ENCODE measurements at places on chromosomes 1 and 21. TPM values are rescaled to one million over a fixed set of nuclear protein-coding genes. Genes with fewer than 3 reads are reported as not detected.

Gene AMY1A
- not detected for polyA plus RNA-seq

Gene THEM4
- polyA plus RNA-seq: 20.9 TPM

Gene SPRR2B
- polyA plus RNA-seq: not detected

Gene LCE6A
- not detected for polyA plus RNA-seq

Gene MTOR
- 41.6 TPM for polyA plus RNA-seq

Gene AUNIP
- polyA plus RNA-seq: 4.6 TPM

Gene TMEM82
- polyA plus RNA-seq: 2.6 TPM

Gene CD53
- polyA plus RNA-seq: 5.4 TPM

Gene G0S2
- 13.7 TPM for polyA plus RNA-seq

Gene VHLL
- polyA plus RNA-seq: not detected

Gene LRRC71
- polyA plus RNA-seq: 0.35 TPM

Gene CENPS
- polyA plus RNA-seq: 40.7 TPM

GRCh38 chr1:44015206-44015605 is 16.1 kb downstream of the SLC6A9 start:
- DNase-seq: no peak

- DNase-seq: no peak
These were observed 39.4 kb downstream of the ATP2B4 start for GRCh38 chr1:203665993-203666392.

GRCh38 chr1:169461390-169462000 is 24.2 kb downstream of the SLC19A2 start:
- no peak for DNase-seq

- no peak for DNase-seq
These were observed 4.9 kb downstream of the DNTTIP2 start for GRCh38 chr1:93874025-93874651.

DNA sequence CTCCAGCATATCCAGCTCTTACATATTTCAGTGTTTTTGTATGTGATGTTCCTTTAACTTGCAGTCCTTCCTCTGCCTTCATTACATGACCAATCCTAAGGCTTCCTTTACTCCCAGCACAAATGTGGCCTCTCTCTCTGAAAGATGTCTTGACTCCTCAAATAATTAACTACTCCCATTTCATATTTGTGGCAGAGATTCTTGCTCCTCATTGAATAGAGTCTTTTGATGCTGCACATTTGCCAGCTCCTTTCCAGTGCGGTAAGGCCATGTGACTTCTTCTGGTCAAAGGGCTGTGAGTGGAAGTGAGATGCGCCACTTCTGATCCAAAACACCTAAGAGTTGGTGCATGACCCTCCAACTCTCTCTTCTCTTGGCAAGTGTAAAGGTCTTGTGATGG is 19.1 kb upstream of the LAMC1 start:
- no peak for DNase-seq

DNA sequence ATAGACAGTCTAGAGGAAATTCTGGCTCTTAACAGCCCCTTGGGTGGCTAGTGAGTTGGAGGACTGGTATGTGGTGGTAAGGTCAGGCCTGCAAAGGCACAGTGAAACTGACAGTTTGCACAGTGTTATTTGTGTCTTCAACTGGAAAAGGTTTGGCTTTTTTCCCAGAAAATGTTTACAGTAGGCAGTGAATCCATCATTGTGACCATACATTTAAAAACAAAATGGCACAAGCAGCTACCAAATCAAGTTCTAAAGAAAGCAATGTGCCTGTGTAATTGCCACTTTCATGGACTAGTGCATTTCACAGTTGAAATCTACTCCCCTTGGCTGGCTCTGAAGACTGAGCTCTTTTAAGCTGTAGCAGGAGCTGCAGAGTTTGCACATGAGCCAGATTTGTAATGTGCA is 24.8 kb downstream of the ATPAF1 start:
- no peak for DNase-seq

DNA sequence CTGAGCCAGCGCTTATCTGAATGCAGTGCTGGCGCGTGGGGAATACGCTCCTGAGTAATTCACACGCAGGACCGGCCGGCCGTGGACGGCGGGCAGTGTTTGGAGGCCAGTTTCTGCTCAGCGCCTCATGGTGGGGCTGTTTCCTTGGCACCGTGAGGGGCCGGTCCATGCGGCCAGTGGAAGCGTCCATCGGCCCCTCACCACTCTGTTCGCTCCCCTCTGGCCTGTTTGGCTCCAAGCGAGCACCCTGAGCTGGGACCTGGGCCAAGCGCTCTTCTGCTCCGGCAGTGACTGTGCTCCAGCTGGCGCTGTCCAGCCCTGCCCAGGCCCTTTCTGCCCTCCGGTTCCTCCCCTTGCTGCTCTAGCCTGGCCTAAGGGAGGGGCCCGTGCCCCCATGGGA is 16.3 kb upstream of the PLCH2 start:
- DNase-seq: no peak

DNA sequence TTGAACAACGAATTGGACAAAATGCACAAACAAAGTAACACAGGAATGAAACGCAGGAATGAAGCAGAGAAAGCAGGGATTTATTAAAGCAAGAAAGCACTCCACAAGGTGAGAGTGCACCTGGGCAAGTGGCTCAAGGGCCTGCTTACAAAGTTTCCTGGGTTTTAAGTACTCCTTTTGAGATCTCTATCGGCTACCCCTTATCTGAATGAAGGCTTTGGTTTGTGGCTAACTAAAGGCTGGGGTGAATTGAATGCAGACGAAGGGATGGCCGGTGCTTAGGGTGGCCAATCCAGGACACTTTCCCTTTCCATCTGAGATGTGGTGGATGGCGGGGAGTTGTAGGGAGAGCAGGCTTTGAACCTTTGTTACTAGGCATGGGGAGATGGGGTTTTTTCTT is 151.4 kb upstream of the KIAA0040 start:
- no peak for DNase-seq

- no peak for DNase-seq
These were observed 8.8 kb upstream of the SAMD11 start for GRCh38 chr1:914891-915280.

GRCh38 chr1:20192364-20192763 is 6.0 kb upstream of the PLA2G2C start:
- DNase-seq: no peak

DNA sequence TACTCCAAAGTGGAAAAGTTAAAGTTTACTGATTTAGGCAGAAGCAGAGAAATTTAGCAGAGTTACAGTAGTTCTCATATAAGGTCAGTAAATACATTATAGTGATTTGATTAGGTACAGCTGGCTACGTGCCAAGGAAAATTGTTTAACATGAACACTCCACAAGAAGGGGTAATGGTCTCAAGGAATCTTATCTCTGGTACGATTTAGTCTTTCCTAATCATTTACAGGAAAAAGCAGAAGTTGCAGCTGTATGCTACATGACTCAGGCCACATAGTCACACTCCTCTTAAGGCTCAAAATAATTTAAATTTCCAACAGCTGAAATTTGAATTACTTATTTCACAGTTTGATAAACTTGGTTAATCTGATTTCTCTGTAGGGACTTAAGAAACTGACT is 36.9 kb upstream of the OR2B11 start:
- DNase-seq: no peak

DNA sequence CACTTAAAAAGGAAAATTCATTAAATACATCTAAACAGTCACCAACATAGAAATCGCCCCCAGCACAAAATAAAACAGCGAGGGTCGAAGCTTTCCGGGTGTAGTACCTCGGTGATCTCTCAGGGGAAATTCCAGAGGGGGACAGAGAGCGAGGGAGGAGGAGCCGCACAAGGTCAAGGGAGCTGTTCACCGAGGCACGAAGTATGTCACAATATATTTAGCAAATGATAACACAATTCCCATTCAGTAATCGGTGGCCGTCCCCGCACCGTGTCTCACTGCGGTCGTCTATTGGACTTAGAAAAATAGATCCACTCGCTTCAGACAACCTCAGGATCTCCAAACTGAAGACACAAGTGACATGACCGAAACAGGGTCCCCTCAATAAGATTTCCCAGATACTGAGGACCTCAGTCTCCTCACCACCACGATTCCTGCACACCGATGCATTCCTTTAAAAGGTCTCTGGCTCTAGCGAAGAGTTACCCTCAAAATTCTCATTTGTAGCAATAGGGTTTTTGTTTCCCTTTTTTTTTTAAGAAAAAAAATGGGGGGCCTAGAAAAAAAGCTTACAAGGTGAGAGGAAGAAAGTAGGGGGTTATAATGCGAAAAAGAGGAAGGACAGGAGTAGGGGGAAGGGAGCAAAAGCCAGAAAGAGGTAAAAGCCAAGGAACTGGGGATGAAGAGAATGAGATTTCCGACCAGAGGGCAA is 1.1 kb downstream of the LPGAT1 start:
- DNase-seq: peak; percentile 19
